ENCODE measurements at places on chromosomes 12 and 14.

DNA sequence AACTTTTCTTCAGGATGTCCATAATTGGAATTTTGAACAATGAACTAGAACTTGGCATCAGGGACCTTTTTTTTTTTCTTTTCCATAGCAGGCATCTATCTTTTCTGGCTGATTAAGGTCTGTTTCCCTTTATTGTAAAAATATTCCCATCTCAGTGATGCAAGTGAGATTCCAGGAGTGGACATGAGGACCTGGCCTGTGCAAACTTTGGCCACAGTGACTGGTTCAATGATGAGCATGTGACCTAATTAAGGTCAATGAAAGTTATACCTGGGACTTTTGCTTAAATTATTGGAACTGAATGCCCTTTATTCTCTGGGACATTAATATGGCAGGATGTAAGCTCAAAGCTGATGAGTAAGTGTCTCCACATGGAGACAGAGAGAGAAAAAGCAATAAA, 83.8 kb downstream of the DIO2 start:
- no peak for DNase-seq

- no peak for DNase-seq
These were observed 62.1 kb downstream of the PPP2R5C start for GRCh38 chr14:101823511-101824120.

- no peak for DNase-seq
These were observed 10.5 kb upstream of the STAC3 start for GRCh38 chr12:57261428-57261865.

- DNase-seq, result no peak
These were observed 41.5 kb upstream of the LIN7A start for GRCh38 chr12:80979251-80979650.

GRCh38 chr12:75863533-75863932, 168.0 kb downstream of the PHLDA1 start:
- DNase-seq, result no peak

GRCh38 chr14:74566174-74567141, 45.6 kb downstream of the LTBP2 start:
- DNase-seq, result no peak

DNA sequence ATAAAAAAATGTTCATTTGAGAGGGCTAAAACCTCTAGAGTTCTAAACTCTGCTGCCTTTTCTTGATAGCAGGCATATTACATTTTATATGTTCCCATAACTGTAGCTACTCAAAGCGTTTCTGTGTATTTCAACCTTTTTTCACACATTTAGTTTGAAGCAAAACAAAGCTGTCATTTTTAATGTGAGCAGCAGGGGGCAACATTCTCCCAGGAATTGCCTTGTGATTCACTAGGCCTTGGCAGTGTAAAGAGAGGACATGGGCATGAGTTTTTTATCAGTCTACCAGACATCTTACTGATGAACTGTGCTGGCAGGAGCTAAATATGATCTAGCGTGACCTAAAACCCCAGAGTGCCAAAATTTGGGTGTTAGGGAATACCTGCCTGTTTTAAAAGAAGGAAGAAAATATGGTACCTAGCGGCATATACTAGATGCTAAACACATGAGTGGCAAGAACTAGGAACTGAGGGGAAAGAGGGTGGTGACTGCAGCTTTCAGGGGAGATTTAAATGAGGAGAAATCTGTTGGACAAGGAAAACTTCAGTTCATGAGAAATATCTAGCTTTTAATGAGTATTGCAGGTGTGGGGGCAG, 65.3 kb downstream of the IFT43 start:
- DNase-seq, result peak; percentile 21

GRCh38 chr12:102120564-102120873, 536 bp downstream of the PARPBP start:
- DNase-seq, result no peak

GRCh38 chr12:5473076-5473782, 41.3 kb downstream of the NTF3 start:
- no peak for DNase-seq

- DNase-seq, result no peak
These were observed 82.8 kb downstream of the BORCS5 start for GRCh38 chr12:12439636-12440035.

DNA sequence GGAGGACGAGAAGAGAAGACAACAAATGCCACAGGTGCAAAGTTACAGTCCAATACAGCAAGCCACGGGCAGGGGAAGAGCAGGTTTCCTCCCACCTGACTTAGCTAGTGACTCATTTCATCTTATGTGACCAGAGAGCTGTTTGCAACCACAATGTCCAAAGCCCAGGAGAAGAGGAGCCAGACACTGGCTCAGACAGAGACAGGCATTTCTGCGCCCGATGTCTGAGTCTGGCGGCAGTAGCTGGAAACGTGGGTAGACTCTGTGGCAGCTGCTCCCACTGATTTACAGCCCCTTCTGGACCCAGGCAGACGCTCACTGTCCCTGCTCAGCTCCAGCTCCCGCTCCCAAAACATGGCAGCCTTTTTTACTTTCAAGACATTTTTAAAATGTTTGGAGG, 60.0 kb downstream of the CHGA start:
- no peak for DNase-seq

GRCh38 chr14:51784466-51784865, 75.9 kb upstream of the GNG2 start:
- DNase-seq, result no peak

DNA sequence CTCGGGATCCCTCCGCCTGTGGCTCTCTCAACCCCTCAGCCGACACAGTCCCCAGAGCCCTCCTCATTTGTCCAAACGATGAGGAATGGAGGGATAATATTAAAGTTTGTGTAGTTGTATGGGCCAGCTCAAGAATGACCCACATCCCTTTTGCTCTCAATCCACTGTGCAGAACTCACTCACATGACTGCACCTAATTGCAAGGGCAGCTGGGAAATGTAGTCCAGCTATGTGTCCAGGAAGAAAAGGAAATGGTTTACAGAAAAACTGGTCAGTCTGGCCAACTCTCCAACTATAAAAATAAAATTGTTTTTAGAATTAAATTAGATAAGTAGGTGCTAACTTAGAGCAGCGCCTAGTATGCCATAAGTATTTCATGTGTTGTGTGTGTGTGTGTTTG, 66.6 kb downstream of the GALNT8 start:
- no peak for DNase-seq
